ENCODE measurements at places on chromosomes 7 and 10. TPM values are rescaled to one million over a fixed set of nuclear protein-coding genes. Genes with fewer than 3 reads are reported as not detected.

DNA sequence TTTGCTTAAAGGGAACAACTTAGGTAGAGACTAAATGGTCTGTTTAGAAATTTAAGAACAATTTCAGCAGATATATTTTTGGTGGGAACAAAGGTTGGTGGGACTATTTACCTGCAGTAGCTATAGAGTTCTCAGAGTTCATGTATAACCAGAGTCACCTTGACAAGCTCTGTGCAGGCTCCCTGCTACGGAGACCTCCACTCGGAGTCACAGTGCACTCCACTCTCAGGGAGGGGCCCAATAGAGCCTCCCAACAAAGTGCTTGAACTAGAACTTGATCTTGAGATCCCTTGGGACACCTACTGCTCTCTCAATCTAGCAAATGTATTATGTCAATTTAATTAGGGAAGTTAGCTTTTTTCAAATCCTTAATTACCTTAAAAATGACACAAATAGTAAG is 2.3 kb downstream of the MYPN start:
- DNase-seq, result no peak
- no peaks in the 10 kb centered on the region for H3K4me1 ChIP-seq
- no peaks in the 10 kb centered on the region for H3K27me3 ChIP-seq
- 0 out of 2 replicates have a peak, but pooled peaks cover 12% of the 10 kb centered on the region for H3K36me3 ChIP-seq
- no peak overlapping the region for H3K27ac ChIP-seq

GRCh38 chr7:50208378-50208982 is 96.0 kb upstream of the IKZF1 start:
- H3K36me3 ChIP-seq, result no peaks in the 10 kb centered on the region
- DNase-seq, result no peak
- no peak overlapping the region for H3K27ac ChIP-seq
- peaks cover 86% of the 10 kb centered on the region for H3K27me3 ChIP-seq
- no peak overlapping the region for H3K4me3 ChIP-seq

DNA sequence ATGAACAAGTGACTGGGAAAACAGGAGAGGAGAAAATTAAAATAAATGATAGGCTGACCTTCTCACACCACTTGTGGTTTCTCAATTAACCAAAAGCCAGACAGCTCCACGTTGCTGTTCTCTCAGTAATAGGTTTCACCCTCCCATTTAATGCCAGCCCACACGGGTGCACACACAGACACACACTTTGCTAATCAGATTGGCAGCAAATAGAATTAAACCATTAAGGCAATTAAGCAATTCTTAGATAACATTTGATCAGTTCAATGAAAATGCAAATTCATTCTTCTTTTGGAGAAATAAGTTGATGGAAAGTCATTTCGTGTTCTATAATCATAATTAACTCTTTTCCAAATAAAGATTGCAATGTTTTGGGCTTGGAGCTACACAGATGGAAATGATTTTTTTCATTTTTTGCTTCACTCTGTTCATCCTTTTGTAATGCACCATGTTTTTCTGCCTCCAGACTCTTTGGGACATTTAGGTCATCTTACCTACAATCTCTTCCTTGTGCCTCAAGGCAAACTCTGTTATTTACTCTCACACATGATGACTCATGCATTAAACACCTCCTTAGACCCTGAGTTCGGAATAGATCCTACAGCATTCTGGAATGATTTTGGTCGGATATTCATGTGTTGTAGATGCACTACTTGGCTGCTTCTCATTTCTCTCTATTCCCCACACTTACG is 700.7 kb downstream of the AUTS2 start:
- H3K4me3 ChIP-seq, result no peak overlapping the region
- no peaks in the 10 kb centered on the region for H3K36me3 ChIP-seq
- H3K4me1 ChIP-seq, result no peaks in the 10 kb centered on the region
- H3K27me3 ChIP-seq, result no peaks in the 10 kb centered on the region
- no peak overlapping the region for H3K27ac ChIP-seq

GRCh38 chr10:31036209-31036608 is 4.5 kb upstream of the ZNF438 start:
- no peaks in the 10 kb centered on the region for H3K36me3 ChIP-seq
- no peak for DNase-seq
- H3K4me3 ChIP-seq, result no peak overlapping the region
- H3K27ac ChIP-seq, result no peak overlapping the region
- peaks cover 24% of the 10 kb centered on the region for H3K4me1 ChIP-seq

GRCh38 chr7:144848078-144848477 is 12.2 kb upstream of the TPK1 start:
- no peak for DNase-seq
- H3K27ac ChIP-seq, result no peak overlapping the region
- H3K36me3 ChIP-seq, result no peaks in the 10 kb centered on the region
- no peaks in the 10 kb centered on the region for H3K27me3 ChIP-seq
- no peak overlapping the region for H3K4me3 ChIP-seq
- no peaks in the 10 kb centered on the region for H3K4me1 ChIP-seq

Gene ZNF138
- 7.4 TPM for total RNA-seq

Gene H2BK1
- total RNA-seq, result not detected

All from PC-9 (cell line).